Stimulated activated CD4-positive, alpha-beta T cell treated with anti-CD3 and anti-CD28 coated beads, Interleukin-12 subunit alpha, Interleukin-12 subunit beta, amount 100 ng/mL, for 4 hours (primary cell): ENCODE measurements at places on chromosomes 16 and 17.

- no peak for DNase-seq
These were observed 10.1 kb upstream of the PCTP start for GRCh38 chr17:55740511-55741355.

- DNase-seq: no peak
These were observed 53.0 kb downstream of the XYLT1 start for GRCh38 chr16:17417740-17418139.

DNA sequence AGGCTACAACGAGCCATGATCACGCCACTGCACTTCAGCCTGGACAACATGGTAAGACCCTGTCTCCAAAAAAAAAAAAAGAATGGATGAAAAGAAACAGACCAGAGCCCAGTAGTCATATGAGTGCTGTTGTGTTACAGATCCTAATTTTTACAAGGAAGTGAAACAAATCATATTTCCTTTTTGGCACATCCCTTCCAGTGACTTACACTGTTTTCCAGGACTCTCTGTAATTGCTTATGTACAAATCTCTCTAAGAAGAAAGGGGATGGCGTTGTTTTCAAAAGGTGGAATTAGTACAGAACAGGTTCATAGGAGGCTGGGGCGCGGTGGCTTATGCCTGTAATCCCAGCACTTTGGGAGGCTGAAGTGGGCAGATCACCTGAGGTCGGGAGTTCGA lies 19.8 kb upstream of the ZNF594 start:
- no peak for DNase-seq

DNA sequence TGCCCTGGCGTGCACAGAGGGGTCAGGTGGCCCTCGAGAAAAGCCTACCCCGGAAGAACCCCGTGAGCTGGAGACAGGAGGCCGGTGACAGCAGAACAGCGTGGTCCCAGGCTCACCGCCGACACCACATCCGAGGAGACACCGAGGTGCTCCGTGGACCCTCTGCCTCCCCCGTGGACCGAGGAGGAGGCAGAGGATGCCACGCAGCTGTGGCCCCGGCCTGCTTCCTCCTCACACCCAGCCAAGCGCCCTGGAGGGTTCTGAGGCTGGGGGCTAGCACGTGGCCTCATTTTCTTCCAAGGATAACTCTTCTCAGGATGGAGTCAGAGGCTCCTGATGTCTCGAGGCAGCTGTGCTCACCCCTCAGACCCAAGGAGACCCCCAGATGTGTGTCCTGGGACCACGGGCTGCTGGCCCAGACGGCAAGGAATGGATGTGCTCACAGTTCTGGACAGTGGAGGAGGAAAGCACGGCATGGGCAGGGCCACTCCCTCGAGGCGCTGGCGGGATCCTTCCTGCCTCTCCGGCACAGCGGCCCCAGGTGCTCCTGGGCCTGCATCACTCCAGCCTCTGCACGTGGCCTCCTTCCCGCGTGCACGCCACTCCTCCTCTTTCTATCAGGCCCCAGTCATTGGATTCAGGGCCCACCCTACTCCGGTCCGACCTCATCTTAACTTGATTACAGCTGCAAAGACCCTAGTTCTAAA lies 4.4 kb upstream of the PVALEF start:
- no peak for DNase-seq

GRCh38 chr16:27600381-27600780 lies 50.4 kb downstream of the KATNIP start:
- DNase-seq: no peak

- DNase-seq: no peak
These were observed 23.7 kb downstream of the CDK5R1 start for GRCh38 chr17:32510466-32510865.

DNA sequence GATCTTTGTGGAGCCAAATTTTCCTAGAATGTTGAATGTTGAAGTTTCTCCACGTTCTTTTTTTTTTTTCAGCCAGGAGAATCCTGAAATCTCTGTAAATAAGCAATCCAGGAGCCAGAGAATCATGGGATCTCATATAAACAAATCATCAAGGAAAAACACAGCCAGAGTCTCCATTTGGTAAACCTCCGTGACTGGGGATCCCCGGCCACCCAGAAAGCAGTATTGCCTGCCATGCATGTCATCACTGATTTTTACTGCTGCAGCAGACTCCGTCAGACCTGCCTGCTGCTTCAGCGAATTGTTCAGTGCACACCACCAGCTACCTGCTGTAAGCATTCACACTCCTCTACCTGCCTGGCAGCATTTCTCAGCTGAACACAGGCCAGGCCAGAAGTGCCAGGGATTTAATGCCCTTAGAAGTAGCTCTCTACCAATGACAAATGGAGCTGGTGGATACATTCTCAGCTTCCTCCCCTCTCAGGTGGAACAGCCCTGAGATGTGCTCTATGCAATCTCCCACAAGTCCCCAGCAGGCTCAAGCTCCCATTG lies 158.6 kb downstream of the CYLD start:
- no peak for DNase-seq

DNA sequence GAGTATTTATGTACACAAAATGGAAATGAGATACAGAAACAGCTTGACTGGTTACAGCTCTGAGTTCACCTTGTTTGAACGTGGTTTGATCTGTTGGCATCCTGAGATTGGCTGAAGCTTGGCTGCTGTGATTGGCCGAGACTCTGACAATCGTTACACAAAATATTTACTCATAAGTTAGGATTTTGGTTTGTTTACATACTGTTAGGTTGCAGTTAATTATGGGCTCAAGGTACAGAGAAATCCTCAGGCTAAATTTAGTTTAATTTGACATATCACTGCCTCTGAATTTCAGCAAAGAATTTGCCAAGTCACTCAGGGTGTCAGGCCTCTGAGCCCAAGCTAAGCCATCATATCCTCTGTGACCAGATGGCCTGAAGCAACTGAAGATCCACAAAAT lies 227.3 kb downstream of the COPRS start:
- DNase-seq: no peak

- DNase-seq: no peak
These were observed 318.9 kb downstream of the HS3ST3B1 start for GRCh38 chr17:14619821-14620220.

GRCh38 chr16:89115216-89115861 lies 21.7 kb downstream of the ACSF3 start:
- peak; percentile 71 for DNase-seq

DNA sequence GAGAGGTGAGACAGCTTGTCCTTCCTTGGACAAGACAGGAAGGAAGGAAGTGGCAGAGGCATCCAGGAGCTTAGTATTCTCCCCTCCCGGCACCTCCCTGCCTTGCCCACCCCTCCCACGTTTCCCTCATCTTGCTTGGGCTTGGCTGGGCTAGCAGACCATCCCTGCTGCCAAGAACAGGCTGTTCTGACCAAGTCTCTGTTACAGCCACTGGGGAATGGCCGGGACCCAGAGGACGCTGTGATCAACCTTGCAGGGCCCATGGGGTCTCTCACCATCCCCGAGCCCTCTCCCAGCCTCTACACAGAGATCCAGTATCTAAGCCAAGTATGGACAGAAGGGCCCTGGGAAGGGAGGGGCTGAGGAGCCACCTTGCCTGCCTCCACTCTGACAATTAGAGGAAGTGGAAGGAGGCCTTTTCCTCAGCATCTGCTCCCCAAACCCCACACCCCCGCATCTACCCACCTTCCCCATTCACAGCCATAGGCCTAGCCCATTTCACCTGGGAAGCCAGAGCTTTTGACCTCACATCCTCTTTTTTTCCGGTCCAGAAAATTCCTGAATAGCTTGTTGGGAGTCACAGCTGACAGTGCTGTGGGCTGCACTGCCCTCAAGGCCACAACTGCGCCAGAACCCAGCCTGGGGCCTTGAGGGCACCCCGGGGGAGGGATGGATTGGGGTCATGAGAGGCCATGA lies 14.1 kb downstream of the CD300LG start:
- DNase-seq: no peak

GRCh38 chr16:52556083-52556482 lies 9.1 kb upstream of the TOX3 start:
- no peak for DNase-seq

GRCh38 chr17:4541328-4542002 lies 13.7 kb downstream of the MYBBP1A start:
- DNase-seq: no peak

DNA sequence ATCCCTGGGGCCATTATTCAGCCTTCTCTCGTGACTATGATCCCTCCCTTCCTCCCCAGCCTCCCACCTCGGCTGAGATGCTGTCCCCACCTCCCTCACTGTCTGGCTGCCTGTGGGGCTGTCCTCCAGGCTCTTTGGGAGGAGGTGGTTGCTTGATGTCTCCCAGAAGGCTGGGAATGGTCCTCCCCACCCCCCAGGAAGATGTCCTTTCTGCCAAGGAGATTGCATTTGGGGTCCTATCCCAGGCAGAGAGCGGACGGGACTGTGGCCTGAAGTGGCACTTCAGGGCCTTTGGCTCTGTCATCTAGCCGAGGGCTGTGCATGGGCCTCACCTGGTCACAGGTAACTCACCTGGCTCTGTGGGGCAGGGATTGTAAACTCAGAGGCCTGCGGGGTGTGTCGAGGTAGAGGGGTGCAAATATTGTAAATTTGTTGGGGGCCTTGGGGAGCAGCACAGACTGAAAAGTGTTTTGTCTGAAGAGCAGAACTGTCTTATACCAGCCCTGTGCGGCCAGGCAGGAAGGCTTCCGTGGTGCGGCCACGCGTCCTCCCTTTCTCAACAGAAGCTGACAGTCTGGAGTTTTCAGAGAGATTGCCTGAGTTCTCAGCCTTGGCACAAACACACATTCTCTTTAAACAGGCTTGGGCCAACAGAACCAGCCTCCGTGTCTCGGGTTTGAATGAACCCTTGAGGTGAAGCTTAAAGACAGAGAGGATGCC lies 177.9 kb downstream of the SEC14L1 start:
- no peak for DNase-seq

- DNase-seq: no peak
These were observed 25.8 kb downstream of the EPN2 start for GRCh38 chr17:19262650-19263631.

DNA sequence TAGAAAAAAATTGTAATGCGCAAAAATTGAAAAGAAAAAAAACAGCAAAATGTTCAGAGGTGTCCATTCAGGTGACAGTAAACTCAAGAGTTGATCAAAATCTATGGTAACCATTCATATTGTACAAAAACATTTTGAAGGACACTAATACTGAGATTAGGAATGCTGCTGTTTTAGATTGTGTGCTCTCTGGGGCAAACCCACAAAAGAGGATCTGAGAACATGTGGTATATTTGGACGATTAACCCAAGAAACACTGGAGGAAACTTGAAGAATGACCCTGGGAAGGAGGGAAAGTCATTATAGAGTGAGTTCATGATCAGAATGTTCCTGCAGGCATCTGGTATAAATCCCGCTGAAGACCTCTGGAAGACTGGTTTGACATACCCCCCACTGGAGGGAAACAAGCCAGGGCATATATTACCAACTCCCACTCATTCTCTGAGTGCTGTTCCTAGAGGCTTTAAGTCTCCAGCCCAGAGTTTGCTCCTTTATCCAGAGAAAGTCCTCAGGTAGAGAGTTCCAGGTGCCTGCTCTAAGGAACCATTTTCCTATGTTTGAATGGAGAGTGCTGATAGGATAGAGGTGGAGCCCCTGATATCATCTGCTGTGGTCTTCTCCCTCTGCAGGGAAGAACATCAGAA lies 1.2 kb downstream of the KRTAP4-2 start:
- DNase-seq: no peak

- no peak for DNase-seq
These were observed 669.3 kb downstream of the WWOX start for GRCh38 chr16:78768718-78769117.

DNA sequence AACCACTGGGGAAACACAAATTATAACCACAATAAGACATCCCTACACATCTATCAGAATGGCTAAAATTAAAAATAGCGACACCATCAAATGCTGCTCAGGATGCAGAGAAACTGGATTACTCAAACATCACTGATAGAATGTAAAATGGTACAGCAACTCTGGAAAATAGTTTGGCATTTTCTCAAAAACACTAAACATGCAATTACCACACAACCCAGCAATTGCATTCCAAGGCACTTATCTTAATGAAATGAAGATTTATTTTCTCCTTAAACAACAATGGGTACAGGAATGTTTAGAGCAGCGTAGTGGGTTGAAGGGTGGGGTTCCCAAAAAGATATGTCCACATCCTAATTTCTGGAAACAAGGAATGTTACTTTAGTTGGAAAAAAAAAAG lies 309.0 kb upstream of the PMFBP1 start:
- DNase-seq: no peak

GRCh38 chr17:75601057-75601987 lies 13.7 kb downstream of the MYO15B start:
- DNase-seq: peak; percentile 46

DNA sequence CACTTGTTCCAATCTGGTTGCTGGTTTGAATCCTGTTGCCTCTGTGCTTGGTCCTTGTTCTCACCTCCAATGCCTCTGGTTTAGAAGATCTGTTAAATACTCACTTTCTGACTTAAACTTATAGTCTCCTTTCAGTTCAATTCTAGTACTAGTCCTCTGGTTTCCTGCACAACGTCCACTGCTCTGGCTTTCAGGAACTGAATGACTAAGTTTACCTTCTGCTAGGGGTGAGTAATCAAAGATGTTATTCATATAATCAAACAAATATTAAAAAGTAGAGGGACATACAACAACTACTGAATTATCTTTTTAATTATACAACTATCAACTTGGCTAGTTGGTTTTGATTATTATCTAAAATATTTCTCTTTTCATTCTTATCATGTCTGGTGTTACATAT lies 496.4 kb upstream of the TOM1L1 start:
- DNase-seq: no peak

- DNase-seq: no peak
These were observed 5.3 kb upstream of the COL1A1 start for GRCh38 chr17:50206604-50207293.

GRCh38 chr17:76659928-76660655 lies 16.5 kb upstream of the ST6GALNAC1 start:
- DNase-seq: no peak

- no peak for DNase-seq
These were observed 3.4 kb downstream of the NDRG4 start for GRCh38 chr16:58503166-58503862.

GRCh38 chr16:26952411-26952810 lies 114.3 kb upstream of the C16orf82 start:
- DNase-seq: no peak

GRCh38 chr17:20243524-20243923 lies 223.8 kb downstream of the LGALS9B start:
- no peak for DNase-seq

GRCh38 chr17:42387661-42388380 lies 421 bp downstream of the STAT3 start:
- peak; percentile 28 for DNase-seq
